ENCODE measurements at places on chromosomes 16 and 17. TPM values are rescaled to one million over a fixed set of nuclear protein-coding genes. Genes with fewer than 3 reads are reported as not detected.
A peak's percentile ranks its signal among the peaks of the same experiment; 100 is the strongest.

DNA sequence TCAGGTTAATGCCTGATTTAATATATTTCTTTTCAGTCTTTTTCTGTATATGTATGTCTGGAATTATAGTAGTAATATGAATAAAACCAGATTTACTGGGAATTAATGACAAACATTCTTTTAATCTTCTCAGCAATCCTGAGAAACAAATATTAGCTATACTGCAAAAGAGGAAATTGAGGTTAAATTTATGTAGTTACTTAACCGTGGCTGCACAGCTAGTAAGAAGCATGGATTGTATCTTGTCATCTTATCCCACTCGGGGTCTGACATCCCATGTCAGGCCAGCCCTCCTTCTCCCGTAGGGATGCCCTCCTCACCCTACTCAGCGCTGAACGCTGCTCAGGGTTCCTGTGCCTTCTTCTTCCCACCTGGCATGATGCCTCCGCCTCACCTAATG, 143.0 kb downstream of the FTO start:
- H3K27me3 ChIP-seq: no peaks in the 10 kb centered on the region
- DNase-seq: no peak
- no peaks in the 10 kb centered on the region for H3K4me1 ChIP-seq

DNA sequence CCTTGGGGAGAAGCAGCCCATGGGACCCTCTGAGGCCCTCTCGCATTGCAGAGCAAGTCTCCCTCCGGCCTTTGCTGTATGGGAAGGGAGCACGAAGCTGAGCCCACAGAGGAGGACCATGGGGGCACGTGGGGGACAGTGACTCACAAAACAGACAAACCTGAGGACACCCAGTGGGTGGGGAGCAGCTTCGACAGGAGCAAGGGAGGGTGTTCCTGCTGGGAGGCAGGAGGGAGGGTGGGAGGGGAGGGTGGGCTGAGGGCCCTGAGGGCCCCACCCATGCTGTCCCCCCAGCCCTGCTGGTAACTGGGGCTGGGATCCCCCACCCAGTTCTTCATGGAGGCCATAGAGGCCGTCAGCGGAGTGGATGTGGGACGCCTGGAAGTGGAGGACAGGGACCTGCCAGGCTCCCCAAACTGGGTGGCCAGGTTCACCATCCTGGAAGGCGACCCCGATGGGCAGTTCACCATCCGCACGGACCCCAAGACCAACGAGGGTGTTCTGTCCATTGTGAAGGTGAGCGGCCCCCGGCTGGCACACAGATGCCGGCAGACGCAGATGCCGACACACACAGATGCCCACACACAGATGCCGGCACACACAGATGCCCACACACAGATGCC, 12.5 kb downstream of the SLC22A31 start:
- no peak overlapping the region for H3K27ac ChIP-seq
- no peak for DNase-seq
- H3K4me1 ChIP-seq: no peaks in the 10 kb centered on the region

GRCh38 chr17:56810343-56810742, 23.4 kb downstream of the C17orf67 start:
- no peaks in the 10 kb centered on the region for H3K36me3 ChIP-seq
- DNase-seq: no peak
- H3K27ac ChIP-seq: no peak overlapping the region
- no peaks in the 10 kb centered on the region for H3K27me3 ChIP-seq
- H3K4me1 ChIP-seq: no peaks in the 10 kb centered on the region
- no peak overlapping the region for H3K4me3 ChIP-seq

DNA sequence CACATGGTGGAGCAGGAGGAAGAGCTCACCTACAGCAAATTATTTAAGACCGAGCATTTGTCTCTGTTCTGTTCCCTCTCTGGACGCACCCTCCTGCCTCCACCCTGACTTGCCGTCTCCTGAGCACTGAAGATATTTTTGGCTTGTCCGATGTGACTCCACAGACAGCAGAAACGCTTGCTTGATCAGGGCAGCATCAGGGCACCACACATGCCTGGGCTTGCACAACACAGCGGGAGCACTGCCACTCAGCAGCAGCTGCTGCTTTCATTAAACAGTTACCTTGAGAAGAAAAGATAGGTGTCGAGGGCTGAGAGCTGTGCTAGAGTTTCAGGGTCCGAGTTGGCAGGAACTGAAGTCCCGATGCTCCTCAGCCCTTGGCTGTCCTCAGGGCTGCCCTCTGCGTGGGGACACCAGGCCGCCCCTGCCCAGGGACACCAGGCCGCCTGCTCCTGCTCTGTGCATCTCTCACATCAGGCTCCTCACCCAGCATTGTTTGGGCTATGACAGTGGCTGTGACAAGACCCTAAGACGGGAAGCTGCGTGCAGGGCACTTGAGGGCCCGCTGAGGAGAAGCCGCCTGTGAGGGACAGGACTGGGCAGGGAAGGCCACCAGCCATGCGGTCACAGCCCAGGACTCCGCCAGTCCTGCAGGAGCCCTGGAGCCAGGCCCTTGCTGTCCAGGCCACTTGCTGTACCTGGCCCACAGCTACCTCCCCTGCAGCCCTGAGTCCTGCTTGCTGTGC, 21.3 kb upstream of the CDH15 start:
- no peaks in the 10 kb centered on the region for H3K36me3 ChIP-seq
- no peak overlapping the region for H3K4me3 ChIP-seq
- no peak for DNase-seq
- no peaks in the 10 kb centered on the region for H3K4me1 ChIP-seq
- H3K27ac ChIP-seq: no peak overlapping the region

DNA sequence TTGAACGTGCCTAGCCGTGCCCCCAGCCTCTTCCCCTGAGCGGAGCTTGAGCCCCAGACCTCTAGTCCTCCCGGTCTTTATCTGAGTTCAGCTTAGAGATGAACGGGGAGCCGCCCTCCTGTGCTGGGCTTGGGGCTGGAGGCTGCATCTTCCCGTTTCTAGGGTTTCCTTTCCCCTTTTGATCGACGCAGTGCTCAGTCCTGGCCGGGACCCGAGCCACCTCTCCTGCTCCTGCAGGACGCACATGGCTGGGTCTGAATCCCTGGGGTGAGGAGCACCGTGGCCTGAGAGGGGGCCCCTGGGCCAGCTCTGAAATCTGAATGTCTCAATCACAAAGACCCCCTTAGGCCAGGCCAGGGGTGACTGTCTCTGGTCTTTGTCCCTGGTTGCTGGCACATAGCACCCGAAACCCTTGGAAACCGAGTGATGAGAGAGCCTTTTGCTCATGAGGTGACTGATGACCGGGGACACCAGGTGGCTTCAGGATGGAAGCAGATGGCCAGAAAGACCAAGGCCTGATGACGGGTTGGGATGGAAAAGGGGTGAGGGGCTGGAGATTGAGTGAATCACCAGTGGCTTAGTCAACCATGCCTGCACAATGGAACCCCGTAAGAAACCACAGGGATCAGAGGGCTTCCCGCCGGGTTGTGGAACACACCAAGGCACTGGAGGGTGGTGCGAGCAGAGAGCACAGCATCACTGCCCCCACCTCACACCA, 724 bp downstream of the GAA start:
- peak overlapping the region; percentile 67 for H3K27ac ChIP-seq
- H3K4me1 ChIP-seq: peaks cover 21% of the 10 kb centered on the region
- peak overlapping the region; percentile 77 for H3K4me3 ChIP-seq

Gene MGRN1
- total RNA-seq: 67.3 TPM

Measured in CD8-positive, alpha-beta memory T cell (primary cell).